ENCODE measurements at places on chromosomes 4 and X.

DNA sequence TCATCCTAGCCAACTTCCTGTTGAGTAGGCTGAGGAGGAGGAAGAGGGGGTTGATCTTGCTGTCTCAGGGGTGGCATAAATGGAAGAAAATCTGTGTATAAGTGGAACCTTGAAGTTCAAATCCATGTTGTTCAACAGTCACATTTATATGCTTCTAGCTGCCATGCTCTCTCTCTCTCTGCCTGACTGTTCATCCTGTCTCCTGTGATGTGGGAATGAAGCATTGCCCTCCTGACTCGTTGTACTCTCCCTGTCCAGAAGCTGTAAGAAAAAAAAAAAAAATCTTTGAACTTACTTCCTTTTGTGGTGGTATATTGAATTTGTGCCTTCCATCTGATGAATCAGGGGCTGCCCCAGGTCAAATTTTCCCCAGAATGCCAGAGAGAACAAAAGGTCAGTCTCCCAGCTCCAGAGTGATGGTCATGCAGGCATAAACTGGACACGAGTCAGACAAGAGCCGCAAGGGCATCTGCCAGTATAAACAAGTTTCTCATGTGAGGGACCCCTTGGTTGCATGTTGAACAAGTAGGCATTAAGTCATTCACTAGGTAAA lies 257.0 kb downstream of the IDS start:
- DNase-seq: no peak

- DNase-seq: no peak
Measured at GRCh38 chr4:158610790-158611189, 60.9 kb downstream of the C4orf46 start.

DNA sequence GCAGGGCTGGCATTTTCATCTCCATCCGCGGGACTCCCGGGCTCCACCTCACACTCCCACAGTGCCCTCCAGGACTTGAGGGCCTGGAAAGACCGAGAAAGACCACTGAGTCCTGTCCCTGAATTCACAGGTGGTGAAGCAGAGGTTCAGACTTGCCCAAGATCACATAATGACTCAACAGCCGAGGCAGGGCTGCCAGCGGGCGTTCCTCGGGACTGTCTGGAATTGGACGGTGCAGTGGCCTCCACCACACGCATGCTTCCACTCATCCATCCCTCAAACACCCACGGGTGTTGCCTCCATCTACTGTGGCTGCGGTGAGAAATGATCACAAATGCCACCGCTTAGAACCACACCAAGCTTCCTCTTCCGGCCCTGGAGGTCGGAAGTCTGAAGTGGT lies 6.9 kb upstream of the ADRA2C start:
- DNase-seq: no peak

GRCh38 chrX:136255541-136255940 lies 4.3 kb upstream of the MAP7D3 start:
- no peak for DNase-seq

- no peak for DNase-seq
Measured at GRCh38 chrX:53395605-53396298, 26.7 kb downstream of the SMC1A start.

GRCh38 chr4:41853973-41854372 lies 81.3 kb upstream of the TMEM33 start:
- DNase-seq: no peak

DNA sequence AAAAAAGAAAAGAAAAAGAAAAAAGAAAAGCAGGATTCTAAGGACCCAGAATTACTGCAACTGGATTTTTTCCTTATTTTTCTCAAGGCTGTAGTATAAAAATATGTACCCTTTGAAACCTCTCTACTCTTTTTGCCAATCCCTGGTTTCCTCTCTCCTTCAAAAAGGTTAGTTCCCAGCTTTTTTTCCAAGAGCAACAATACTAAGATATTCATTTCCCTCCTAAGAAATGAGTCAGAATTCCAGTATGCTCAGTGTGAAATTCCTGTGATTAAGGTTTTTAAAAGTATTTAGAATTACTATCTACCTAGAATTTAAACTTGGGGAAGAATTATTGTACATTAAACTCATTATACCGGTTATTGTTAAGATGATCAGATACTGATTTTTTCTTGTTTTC lies 22.0 kb downstream of the SMIM14 start:
- no peak for DNase-seq

GRCh38 chr4:121696170-121696580 lies 605 bp downstream of the ANXA5 start:
- peak; percentile 96 for DNase-seq

DNA sequence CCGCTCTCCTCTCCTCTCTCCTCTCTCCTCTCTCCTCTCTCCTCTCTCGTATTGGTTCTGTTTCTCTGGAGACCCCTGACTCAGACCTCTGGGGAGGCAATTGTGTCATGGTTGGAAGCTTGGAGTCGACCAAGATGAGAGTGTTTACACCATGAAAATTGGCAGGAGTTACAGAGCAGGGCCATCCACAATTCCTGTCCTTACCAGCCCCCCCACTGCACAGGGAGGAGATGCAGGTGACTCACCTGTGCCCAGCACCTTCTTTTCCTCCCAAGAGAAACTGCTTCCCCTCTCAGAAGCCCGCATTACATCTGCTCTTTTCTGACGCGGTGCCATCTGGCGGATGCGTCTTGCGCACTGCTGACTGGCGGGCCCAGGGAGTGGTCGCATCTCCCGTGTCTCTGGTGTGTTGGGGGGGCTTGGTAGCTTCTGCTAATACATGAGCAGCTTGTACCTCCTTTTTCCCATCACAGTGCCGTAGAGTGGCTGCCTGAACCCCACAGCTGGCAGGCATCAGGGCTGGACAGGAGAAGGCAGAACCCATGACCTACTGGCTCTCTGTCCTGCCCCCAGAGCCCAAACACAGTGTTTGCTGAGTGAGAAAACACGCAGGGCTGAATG lies 31.4 kb upstream of the GPR78 start:
- no peak for DNase-seq

DNA sequence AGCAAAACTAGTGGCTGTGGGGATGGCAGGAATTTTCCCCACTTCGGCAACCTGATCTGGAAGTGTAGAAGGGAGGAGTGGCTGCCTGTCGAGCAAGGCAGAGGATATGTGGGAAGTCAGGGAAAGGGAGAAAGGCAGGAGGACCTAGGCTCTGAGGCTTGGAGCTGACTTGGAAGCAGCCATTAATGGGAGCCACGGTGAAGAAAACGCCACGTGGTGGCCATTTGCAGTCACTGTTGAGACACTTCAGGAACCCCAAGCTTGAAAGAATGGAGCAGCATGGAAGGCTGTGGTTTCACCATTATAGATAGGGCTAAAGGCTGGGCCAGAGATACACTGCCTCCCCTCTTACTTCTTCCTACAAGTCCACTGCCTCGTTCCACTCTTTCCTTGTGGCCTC lies 41.8 kb upstream of the MAML3 start:
- DNase-seq: no peak

DNA sequence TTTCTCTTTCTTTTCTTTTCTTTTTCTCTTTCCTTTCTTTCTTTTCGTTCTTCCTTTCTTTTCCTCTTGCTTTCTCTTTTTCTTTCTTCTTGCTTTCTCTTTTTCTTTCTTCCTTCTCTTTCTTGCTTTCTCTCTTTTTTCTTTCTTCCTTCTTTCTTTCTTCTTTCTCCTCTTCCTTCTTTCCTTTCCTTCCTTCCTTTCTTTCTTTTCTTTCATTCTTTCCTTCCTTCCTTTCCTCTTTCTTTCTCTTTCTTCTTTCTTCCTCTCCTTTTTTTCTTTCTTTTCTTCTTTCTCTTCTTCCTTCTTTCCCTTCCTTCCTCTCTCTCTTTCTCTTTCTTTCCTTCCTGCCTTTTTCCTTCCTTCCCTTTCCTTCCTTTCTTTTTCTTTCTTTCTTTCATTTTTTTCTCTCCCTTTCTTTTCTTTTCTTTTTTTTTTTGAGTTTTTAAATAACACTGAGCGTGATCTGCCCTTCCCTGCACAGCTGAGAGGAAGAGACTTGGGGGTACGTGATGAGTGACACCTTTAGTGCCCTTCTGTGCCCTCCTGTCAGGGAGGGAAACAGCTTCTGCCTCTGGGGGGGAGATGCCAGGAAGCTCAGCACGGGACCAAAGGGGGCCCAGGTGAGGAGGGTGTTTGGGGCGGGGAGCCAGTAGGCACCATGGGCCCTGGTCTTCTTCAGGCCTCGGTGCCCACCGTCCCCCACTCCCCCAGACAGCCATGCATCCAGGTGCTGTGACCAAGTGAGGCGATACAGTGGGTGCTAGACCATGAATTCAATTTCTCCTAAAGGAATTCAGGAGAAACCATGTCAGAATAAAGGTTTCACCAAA lies 36.6 kb upstream of the CDKN2AIP start:
- DNase-seq: no peak

DNA sequence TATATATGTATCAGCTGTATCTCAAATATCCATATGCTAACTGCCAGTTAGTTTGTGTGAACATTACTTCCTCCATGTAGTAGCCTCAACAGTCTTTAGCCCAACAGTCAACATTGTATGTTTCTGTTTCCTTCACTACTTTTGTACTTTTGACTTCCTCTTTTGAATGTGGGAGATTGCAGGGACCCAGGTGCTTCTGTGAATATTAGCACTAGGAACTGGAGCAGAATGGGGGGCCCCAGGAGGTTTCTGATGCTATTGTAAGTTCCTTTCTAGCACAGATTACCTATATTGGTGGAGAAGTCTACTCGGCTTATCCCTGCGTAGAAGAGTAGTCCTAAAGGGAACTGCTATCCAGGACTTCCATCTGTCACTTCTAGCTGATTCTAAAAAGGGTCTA lies 2.3 kb downstream of the PLAC8 start:
- no peak for DNase-seq

- no peak for DNase-seq
Measured at GRCh38 chr4:174983128-174983750, 65.1 kb downstream of the ADAM29 start.

DNA sequence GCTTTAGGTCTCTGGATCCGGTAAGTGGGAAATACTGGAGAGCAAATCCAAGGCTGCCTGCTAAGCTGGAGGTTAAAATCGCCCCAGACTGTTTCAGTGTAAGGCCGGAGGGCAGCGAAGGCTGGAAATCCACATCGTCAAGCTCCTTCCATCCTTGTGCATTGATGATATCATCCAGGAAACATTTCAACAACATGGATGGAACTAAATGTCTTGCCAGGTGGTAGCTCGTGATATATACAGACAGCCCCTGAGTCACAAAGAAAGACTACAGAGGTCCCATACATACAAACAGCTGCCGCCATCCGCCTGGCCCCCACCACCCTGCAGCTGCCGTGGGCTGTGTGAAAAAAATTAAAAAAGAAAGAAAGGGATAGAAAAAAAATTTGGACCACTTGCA lies 148.9 kb upstream of the RBPJ start:
- no peak for DNase-seq

GRCh38 chr4:64588507-64588906 lies 179.3 kb upstream of the TECRL start:
- DNase-seq: no peak

GRCh38 chrX:118143578-118143977 lies 27.0 kb upstream of the KLHL13 start:
- no peak for DNase-seq

DNA sequence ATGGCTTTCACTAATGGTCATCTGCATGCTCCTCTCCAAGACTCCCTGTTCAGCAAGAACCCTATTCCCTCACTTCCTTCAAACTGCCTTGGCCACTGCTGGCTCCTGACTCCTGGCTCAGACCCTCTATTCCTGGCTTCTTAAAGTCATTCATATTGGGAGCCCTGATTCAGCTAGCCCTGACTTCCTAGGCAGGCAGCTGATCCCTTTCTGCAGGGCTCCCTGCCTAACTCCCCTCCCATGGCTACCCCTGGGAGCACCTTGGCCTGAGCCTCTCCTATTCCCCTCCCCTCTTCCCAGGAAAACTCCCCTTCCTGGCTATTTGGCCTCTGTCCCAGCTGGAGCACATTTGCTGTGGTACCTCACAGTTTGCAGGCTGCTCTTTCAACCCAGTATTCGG lies 154.9 kb upstream of the PJA1 start:
- DNase-seq: peak; percentile 53

- DNase-seq: no peak
Measured at GRCh38 chr4:120132935-120133334, 66.3 kb upstream of the MAD2L1 start.

GRCh38 chrX:115330498-115331168 lies 41.1 kb downstream of the LUZP4 start:
- no peak for DNase-seq

GRCh38 chr4:176507845-176508533 lies 188.2 kb downstream of the SPCS3 start:
- no peak for DNase-seq

GRCh38 chr4:177033135-177033534 lies 240.4 kb upstream of the VEGFC start:
- no peak for DNase-seq

DNA sequence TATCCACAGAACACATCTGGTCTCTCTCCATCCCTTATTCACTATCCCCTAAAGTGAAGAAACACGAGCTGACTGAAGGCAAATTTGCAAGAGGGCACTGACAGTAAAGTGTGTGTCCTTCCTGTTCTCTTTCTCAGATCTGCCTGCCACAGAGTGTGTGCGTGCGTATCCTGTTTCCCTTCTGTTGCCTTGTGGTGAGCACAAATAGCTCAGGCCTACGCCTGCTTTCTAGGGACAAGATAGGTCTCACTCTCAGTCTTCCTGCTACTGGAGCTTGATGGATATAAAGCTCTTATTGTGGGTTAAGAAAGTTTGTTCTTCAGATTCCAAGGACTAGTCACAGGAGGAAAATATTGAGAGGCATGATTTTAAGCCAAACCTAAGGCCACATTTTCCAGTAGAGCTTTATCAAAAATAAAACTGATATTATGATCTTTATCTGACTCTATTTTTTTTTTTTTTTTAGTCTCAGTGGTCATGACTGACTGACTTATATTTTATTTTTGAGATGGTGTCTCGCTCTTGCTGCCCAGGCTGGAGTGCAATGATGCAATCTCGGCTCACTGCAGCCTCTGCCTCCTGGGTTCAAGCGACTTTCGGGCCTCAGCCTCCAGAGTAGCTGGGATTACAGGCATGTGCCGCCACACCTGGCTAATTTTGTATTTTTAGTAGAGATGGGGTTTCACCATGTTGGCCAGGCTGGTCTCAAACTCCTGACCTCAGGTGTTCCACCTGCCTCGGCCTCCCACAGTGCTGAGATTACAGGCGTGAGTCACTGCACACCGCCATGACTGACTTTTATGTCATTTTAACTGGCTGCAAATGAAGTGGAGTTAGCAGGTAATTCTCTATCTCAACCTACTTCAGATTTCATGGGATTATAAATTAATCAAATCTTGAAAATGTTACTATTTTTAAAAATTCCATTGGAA lies 140.3 kb upstream of the SH3RF1 start:
- DNase-seq: no peak

- DNase-seq: no peak
Measured at GRCh38 chr4:126441173-126442035, 1126.6 kb downstream of the FAT4 start.
